Muscle of leg (tissue), 16 donors: ENCODE measurements at places on chromosomes 16 and 17.

- no peak overlapping the region for H3K4me3 ChIP-seq
- no peaks in the 10 kb centered on the region for H3K27me3 ChIP-seq
- H3K4me1 ChIP-seq = no peaks in the 10 kb centered on the region
- peak; percentile 29 for DNase-seq
- no peak overlapping the region for H3K27ac ChIP-seq
Observed at GRCh38 chr17:71334048-71334751, 786.6 kb upstream of the SOX9 start.

DNA sequence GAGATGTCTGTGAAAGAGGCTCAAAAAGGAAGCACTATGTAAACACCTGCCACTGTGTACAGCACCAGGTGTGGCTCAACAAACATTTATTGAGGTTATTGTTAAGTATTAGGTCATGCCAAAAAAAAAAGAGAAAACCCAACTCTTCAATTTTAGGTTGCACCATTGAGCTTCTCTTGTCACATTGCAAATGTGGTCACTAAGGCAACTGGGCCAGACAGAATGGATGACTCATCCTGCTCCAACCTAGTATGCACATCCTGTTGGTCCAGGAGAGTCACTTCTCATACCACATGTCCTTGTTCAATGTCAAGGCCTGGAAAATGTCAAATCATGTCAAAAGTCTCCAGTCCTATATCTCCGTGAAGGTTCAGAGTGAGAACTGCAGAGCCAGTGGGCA lies 25.0 kb downstream of the HOXB1 start:
- DNase-seq = no peak
- no peaks in the 10 kb centered on the region for H3K4me1 ChIP-seq
- no peak overlapping the region for H3K4me3 ChIP-seq

DNA sequence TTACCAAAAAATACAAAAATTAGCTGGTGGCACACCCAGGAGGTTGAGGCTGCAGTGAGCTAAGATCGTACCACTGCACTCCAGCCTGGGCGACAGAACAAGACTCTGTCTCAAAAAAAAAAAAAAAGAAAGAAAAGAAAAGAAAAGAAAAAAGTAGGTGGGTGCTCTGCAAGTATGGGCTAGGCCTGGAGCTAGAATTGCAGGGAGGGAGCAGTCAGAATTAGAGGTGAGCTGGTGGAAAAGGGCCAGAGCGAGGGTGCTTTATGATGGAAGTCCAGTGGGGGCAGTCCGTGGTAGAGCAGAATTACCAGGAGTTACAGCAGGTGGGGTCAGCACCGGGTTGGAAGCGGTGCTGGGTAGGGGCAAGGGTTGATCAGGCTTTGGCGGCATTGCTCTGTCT lies 57.0 kb upstream of the KDM6B start:
- no peaks in the 10 kb centered on the region for H3K36me3 ChIP-seq
- H3K27me3 ChIP-seq = peaks cover 7% of the 10 kb centered on the region
- DNase-seq = no peak
- H3K27ac ChIP-seq = no peak overlapping the region
- no peak overlapping the region for H3K4me3 ChIP-seq

- H3K27ac ChIP-seq = no peak overlapping the region
- H3K27me3 ChIP-seq = no peaks in the 10 kb centered on the region
- DNase-seq = no peak
- no peaks in the 10 kb centered on the region for H3K4me1 ChIP-seq
Observed at GRCh38 chr16:80231888-80232287, 308.9 kb upstream of the DYNLRB2 start.

DNA sequence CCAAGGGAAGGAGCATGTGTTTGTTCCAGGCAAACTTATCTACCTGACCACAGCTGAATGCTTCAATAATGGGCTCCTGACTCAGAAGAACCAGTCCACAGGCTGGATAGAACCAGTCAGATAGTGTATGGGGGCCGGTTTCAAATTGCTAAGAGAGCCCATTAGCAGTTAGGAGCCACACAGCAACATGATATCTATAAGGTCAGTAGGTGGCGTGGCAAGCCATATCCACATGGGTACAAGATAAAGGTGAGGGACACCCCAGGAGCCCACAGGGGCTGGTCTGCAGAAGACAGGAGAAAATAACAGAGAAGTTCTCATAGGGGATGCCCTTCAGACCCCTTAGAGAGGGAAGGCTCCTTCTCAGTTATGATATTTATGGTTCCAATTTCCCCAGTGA lies 31.6 kb upstream of the CDRT15 start:
- H3K27ac ChIP-seq = no peak overlapping the region
- no peak overlapping the region for H3K4me3 ChIP-seq
- DNase-seq = no peak
- no peaks in the 10 kb centered on the region for H3K36me3 ChIP-seq
- no peaks in the 10 kb centered on the region for H3K4me1 ChIP-seq

GRCh38 chr17:44610871-44611270 lies 45.4 kb upstream of the MEIOC start:
- no peak overlapping the region for H3K4me3 ChIP-seq
- peak overlapping the region; percentile 15 for H3K27ac ChIP-seq
- H3K36me3 ChIP-seq = no peaks in the 10 kb centered on the region
